ENCODE measurements at places on chromosomes 3 and 15.

DNA sequence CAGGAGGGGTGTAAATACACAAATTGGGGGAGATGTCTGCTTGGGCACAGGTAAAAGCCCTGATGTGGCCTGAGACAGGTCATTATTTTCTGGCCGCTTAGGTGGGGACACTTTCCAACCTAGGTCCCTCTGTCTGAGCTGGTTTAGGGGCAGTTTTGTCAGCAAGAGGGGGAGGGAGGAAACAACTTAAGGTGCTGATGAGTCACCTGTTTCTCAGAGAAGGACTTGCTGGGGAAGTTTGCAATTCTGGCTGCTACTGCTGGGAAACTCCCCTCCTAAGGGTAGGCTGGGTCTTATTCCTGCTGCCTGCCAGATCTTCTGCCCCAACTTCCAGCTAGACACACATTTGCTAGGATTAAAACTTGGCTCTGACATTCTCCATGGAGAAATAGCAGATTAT, 4.8 kb upstream of the RHOV start:
- no peak for DNase-seq

DNA sequence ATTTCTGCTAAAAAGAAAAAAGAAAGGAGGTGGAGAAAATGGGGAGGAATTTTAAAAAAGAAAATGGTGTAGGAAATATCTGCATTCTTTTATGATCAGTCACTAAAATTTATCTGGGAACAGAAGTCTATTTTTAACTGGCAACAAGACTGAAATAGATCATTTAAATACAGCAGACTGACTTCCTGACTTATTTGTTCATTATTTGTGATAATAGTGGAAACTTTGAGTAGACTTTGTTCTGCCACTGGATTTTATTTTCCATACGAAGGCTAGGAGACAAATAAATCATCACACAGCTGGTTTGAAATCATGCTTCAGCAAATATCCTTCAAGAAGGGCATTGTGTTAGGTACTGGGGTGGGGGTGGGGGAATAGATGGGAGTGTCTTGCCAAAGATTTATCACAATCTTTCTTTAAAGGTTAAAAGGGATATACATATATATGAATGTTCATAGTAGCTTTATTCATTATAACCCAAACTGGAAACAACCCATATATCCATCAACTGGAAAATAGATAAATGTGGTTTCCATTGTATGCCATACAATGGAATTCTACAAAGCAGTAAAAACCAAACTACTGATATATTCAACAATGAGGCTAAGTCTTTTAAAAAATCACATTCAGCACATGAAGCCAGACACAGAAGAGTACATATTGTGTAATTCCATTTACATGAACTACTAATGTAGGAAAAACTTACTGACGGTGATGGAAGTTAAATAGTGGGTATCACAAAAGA, 4.7 kb upstream of the CLASP2 start:
- no peak for DNase-seq

DNA sequence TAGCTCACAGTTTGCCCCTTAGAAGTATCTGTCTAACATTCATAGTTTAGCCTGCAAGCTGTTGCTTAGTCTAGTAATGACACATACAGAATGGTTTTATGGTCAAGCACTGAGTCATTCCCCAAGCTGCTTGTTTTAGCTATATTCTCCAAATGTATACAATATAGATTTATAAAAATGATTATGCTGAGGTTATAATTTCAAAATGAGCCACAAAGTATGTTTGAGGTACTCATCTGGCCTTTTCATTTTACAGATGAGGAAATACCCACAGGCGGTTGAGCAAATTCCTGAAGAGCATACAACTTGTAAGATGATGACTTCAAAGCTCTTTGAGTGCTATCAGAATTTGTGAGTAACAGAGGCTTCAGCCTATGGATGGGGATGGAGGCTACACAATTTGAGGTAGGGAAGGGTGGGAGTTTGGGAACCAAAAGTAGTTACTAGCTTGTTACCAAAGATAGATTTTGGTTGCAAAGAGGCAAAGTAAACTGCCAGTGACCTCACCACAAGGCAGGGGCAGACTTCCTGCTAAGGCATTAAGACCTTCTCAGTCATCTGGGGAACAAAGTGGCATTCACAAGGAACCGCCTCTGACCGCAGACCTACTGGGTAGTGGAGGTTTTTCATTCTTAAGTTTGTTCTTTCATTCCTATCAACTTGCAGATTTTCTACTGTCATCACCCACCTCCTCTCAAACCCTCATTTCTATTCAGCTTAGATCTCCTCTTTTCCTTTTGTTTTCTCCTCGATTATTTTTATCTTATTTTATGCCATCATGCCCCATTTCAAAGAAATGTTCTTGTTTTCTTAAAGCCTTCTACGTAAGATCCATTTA, 257.2 kb upstream of the NECTIN3 start:
- DNase-seq = no peak

- peak; percentile 51 for DNase-seq
Observed at GRCh38 chr3:141360888-141361598, 7.3 kb upstream of the ZBTB38 start.

DNA sequence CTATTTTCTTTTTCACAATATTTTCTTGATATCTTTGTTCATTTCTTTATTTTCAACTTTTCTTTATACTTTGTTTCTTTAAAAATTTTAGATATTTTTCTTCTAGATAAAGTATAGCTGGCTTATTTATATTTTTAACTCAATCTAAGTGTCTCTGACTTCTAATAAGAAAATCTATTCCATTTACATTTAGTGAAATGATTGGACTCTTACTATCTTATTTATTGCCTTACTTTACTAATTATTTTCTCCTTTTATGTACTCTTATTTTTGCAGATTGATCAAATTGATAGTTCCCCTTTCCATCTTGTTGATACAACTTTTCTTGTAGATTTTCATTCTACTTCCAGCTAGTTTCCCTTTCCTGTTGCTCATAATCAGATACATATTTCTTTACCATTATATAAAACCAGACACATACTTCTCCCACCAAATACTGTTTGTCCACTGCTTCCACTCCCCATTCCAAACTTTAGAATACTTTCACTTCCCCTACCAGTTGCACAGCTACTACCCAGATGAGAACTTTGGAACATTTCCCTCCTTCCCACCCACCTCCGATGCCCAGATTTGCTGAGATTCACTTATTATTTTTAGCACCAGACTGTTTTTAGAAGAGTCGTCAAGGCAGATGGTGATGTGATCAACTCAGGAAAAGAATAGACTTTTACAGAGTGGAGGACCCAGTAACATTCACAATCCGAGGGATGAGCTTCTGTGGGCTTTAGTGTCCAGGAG, 151.5 kb downstream of the LIPC start:
- DNase-seq = no peak
